NCI-H2107 (cell line): ENCODE measurements at places on chromosomes 1 and 21.

- DNase-seq = no peak
These were observed 27.3 kb downstream of the F3 start for GRCh38 chr1:94514095-94514727.

- no peak for DNase-seq
These were observed 226.4 kb downstream of the DYRK1A start for GRCh38 chr21:37593015-37593414.

GRCh38 chr1:212288615-212289014 is 3.4 kb downstream of the PPP2R5A start:
- no peak for DNase-seq

- DNase-seq = no peak
These were observed 27.8 kb upstream of the RAP1GAP start for GRCh38 chr1:21696931-21697330.

DNA sequence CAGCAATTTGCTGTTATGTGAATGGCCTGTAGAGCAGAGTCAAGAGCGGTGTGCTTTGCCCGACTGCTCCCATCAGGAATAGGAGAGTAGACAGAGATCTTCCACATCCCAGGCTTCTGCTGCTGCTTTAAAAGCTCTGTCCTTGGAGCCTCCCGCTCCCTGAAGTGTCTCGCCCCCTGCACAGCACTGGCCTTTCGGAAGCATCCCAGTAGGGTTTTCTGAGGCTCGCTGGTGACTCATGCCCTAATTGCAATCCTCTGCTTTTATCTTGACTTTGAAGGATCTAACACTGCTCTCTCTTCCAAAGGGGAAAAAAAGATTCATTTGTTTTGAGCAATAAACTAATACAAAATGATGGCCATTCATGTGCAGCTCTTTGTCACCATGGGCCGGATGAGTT is 13.3 kb upstream of the CD101 start:
- DNase-seq = no peak
